Right cardiac atrium (tissue), 5 donors: ENCODE measurements at places on chromosomes 11 and 22.

DNA sequence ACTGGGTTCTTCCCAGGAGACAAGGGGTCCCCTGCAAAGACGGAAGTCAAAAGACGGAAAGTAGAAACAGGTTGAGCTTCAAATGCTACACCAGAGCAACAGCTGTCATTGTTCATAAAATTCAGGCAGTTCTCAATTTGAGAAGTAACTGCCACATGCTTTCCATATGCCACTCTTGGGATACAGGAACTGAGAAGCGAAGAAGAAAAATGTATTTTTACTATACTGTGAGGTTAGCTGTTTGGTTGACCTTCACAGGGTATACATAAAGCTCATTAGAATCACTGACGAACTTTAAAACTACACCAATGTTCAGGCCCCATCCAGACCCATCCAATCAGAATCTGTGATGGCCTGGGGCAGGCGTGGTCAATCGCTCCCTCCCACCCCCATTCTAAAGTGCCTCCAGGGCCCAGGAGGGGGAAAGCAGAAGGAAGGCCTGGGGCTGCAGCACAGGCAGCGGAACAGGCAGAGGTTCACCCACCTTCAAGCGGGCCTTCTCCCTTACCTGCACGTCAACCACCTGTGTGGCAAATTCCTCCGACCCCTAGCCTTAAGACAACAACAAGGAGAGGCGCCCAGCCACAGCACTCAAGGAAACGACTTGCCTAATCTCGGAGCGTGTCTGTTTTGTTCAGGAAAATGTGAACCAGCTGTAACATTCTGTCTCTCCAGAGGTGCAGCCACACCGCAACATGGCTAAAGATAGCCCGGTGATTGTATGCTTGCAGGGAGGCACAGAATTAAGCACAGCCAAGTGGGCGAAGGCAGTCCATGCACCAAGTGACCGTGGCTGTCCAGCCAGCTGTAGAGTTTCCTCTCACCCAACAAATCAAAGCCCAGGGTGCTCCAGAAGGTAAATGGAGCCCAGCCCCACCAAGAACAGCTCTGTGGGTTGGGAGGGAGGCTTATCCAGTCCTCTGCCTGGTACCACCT lies 82.6 kb downstream of the MICAL3 start:
- DNase-seq: no peak

DNA sequence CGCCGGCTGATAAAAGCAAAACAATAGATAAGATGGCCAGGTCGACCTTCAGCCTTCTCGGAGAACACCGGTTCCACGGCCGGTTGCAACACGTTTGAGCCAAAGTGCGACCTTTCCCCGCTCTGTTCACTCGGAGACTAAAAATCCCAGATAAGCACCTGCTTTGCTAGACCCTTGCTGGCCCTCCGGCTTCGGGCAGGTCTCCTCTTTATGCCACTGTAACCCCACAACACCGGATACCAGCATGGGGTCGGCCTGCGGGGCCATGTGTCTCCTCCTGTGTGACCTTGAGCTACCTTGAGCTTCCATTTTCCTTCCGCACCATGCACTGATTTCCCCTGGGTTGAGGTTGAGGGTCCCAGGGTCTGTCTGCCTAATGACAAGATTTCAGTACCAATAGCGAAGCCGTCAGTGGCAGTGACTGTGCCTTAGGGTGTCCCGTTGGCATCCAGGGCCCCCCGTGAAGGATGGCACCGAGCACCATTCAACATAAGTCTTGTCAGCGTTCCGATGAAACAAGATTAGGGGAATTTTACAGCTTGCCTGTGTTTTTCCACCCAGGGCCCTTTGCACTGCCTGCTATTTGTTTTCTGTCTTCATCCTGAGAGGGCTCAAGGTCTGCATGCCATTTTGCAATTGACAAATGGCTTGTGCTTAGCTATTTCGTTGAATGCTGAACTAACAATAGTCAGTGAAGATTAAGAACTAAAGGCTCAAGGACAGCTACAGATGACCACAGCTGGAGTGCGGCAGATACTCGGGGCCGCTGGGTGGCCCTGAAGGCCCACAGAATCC lies 118.6 kb downstream of the KCNQ1 start:
- DNase-seq: peak; percentile 33

GRCh38 chr11:41235668-41236067 lies 223.8 kb downstream of the LRRC4C start:
- DNase-seq: no peak

DNA sequence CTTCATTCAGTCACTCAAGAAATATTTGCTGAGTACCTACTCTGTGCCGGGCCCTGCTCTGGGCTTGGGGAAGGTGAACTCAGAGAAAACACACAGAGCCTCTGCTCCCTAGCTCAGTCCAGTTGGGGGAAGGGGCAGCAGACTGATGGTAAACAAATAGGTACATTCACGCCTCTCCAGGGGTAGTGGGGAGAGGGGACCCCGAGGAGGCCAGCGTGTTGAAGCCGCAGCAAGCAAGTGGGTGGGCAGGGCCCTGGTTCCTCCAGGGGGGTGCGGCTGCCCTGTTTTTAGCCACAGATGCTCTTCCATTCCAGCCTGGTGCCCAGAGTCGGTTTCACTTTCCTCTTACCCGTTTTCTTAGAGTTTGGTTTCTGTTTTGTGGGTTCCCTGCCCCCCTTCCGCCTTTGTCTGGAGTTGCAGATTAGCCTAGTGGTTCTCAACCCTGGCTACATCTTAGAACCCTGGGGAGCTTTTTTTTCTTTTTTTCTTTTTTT lies 8.7 kb downstream of the DRAP1 start:
- peak; percentile 13 for DNase-seq

GRCh38 chr22:35838855-35839576 lies 121.3 kb downstream of the APOL5 start:
- no peak for DNase-seq

DNA sequence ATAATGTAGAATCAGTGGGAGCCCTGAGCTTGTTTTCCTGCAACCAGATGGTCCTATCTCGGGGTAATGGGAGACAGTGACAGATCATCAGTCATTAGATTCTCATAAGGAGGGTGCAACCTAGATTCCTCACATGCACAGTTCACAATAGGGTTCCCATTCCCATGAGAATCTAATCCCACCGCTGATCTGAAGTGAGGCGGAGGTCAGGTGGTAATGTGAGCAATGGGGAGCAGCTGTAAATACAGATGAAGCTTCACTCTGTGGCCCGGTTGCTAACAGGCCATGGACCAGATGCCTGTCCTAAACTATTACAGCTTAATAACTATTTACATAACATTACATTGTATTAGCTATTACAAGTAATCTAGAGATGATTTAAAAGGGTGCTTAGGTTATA lies 17.0 kb downstream of the DIXDC1 start:
- DNase-seq: no peak

- DNase-seq: no peak
These were observed 254.2 kb downstream of the TBC1D22A start for GRCh38 chr22:47016631-47017030.

DNA sequence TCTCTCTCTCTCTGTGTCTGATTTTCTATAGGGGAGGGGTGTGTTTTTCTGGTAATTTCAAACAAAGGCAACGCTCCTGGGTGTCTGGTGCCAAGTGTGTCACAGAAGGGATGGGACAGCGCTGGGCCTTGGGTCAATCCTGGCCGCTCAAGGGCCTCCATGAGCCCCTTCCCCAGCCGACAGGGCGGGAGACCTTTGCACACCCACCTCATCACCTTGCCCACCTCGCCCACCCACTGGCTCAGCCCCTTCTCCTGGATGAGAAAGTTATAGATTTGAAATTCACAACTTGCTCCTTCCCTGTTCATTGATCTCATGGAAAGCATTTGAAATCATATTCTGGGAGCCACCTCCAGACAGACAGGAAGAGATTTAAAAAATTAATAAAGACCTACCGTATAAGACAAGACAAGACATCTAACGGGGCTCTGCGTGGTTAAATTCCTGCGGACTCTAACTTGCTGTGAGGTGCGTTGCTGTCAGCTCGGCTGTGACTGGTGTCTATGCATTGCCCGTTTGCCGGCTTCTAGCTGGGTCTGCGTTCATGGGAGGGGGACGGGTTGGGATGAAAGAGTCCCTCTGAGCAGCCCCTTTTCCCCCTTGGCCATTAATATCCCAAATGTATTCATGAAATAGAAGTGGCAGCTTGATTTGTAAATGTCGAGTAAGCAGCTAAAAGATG lies 27.0 kb downstream of the MPPED1 start:
- no peak for DNase-seq

GRCh38 chr11:100857236-100858005 lies 170.3 kb downstream of the ARHGAP42 start:
- no peak for DNase-seq

DNA sequence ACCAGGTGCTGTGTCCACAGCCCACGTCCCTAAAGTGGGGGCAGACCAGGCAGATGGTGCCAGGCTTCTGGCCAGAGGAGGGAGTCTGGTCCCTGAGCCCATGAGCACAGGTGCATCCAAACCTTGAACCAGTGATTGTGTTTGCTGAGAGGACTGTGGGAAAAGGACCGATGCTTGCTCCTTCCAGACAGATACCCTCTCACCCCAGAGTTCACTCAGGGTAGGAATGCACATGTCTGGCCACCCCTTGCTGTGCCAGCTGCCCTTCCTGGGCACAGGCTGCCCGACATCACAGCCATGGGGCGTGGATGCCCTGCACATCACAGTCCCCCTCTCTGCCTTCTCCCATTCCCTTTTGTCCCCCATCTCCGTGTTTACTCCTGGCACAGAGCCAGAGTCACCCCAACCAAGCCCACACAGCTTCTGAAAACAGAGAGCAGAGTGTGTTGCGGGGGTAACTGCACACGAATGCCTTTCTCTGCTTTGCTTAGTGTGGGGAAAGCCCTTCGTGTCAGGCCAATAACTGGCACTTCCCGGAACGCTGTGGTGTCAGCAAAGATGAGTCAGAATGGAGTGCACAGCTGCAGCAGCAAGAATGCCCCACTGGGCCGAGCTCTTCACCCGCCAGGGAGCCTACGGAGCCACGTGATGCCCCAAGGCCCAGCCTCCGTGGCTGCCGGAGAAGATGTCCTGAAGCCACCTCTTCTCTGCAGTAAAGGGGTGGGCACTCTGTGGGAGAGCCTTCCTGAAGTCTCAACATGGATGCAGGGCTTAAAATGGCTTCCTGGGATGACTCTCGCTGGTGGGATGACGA lies 7.6 kb downstream of the CARS1 start:
- peak; percentile 69 for DNase-seq

DNA sequence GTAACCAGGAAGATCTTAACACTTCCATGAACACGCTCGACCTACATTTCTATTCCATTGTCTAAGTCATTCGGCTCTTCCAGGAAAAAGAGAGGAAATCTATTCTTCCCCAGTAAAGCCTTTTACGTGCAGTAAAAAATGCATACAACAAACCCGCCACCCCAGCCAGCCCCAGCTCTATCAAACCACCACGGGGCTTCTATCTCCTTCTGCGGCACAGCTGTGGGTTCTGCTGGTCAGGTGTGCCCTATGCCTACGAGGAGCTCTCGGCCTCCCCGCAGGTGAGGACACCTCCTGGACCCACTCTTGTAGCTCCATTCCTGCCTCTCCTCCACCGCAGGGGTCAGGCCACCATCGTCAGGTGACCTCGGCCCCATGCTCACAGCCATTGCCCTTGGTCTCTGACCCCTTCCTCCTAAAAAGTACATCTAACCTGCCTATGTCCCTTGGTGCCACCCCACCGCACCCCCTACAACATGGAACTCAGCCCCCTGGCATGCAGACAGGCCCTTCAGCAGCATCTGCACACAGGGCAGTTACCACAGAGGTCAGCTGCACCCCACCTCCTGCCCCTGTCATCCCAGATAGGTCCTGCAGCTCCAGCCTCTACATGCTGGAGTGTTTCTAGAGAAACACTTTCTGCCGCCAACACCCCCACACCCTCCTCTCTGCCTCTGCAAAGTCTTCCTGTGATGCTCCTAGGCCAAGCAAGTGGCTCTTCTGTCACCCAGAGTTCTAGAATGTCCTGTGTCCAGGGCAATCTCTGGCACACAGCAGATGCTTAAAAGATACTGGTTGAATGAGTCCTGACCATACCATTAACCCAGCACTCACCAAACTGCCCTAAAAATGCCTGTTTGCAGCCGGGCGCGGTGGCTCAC lies 3.1 kb downstream of the DEAF1 start:
- no peak for DNase-seq

GRCh38 chr11:15673408-15673831 lies 558.7 kb downstream of the INSC start:
- DNase-seq: no peak
